ENCODE measurements at places on chromosomes 3 and 15. TPM values are rescaled to one million over a fixed set of nuclear protein-coding genes. Genes with fewer than 3 reads are reported as not detected.
A peak's percentile ranks its signal among the peaks of the same experiment; 100 is the strongest.

DNA sequence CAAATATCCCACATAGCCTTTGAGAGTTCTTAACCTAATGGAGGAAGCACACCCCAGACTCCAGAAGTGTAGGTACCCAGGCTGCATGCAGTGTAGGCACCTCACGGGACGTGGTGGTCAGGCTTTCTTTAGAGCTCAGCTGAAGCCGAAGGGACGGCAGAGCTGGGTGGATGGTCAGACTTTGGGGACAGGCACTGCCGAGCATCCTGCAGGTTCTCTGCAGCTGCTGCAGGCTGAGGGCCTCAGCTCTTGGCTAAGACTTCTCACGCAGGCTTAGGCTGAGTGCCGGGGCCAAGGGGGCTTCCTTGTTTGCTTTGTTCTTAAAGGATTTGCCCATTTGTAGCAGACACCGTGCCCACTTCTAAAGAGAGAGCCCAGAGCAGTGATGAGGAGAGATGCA is 177.0 kb downstream of the RAB11A start:
- no peak for DNase-seq

CSK gene
- total RNA-seq: 38.0 TPM

DNA sequence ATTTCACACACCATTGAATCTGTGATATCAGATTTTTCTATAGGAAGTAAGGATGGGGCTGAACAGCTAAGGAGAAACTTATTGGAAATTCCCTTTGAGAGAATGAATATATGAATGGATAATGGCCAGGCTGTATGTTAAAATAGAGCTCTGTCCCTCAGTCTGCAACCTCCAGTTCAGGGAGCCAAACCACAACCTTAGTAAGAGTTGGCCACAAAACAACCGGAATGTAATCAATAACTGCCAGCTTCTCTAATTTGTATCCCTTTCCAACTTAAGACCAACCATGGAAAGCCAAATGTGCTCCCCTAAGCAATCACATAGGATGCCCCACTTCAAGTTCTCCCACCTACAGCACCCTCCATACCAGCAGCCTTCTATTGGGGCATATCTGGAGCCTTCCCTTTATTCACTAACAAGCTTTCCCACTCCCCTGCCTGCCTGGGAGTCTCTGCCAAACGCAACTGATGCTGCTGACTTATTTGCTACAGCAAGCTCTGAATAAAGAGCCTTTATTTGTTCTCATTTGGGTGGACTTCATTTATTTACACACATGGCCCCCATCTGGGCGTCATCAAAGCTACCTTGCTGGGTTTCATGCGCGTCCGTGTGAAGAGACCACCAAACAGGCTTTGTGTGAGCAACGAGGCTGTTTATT is 75.4 kb upstream of the LARS2 start:
- no peak for DNase-seq

PROS1 gene
- 5.8 TPM for total RNA-seq

GRCh38 chr3:184643442-184643841 is 68.4 kb downstream of the MAGEF1 start:
- DNase-seq: no peak

DNA sequence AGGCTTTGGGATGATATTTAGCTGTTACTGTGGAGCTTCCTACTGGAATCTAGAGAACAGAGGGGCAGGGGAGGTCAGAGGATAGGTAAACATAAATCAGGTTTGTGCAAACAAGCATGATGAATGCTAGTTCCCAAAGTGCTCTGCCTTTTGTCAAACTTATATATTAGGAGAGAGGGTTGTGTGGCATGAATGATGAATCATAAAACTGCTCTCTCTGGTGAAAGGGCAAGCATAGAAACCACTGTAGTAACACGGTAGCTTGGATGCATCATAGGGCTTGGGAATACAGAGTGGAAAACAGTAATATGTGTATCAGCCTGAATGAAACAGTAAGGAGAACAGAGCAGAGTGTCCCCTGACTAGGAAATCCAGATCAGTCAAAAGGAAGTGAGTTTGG is 486.7 kb downstream of the IL5RA start:
- DNase-seq: peak; percentile 2

DNA sequence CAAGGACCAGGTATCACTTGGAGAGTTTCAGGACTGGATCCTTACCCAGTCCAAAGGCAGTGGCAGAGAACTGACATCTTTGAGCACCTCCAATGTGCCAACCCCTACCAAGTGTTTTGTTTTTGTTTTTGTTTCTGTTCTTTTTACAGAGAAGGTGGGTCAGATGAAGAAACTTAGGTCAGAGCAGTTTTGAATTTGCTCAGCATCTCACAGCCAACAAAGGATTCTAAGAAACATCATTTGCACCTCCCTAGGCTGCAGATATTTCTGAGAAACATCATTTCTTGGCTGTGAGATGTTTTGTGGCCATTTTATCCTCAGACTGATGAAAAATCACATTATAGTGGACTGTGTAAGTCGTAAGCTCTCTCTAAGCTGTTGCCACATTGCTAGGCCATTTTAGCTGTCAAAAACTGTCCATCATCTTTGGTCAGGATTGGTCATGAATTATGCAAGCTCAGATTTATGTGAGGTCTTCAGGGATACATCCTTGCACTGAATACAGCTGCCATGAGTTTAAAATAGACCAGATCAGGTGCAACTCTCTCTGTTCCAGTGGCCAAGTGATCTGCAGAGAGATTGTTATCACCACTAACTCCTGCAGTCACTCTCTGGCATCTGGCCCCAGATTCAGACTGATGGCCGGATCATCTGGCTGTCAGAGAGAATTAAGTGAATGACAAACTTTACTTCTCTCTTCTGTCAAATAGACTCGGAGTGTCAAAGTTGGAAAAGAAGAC is 341.5 kb downstream of the EPHB1 start:
- no peak for DNase-seq

DNA sequence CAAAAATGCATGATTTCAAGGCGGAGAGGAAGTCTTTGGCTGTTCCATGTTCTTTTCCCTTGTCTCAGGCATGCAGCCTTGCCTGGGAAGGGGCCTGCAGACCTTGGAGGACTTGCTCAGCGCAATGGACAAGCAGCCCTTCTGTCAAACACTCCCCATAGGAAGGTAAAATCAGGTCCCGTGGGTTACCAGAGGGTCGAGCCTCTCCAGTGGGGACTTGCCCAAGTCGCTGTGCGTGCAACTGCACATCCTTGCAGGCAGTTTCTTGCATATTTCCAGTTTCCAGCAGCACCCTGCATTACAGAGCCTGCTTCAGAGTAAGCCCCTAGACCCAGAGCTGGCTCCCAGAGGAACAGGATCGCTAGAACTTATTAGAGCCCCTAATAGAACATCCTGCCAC is 75.5 kb upstream of the KLF13 start:
- no peak for DNase-seq

SPINT1 gene
- total RNA-seq: 177 TPM

DNA sequence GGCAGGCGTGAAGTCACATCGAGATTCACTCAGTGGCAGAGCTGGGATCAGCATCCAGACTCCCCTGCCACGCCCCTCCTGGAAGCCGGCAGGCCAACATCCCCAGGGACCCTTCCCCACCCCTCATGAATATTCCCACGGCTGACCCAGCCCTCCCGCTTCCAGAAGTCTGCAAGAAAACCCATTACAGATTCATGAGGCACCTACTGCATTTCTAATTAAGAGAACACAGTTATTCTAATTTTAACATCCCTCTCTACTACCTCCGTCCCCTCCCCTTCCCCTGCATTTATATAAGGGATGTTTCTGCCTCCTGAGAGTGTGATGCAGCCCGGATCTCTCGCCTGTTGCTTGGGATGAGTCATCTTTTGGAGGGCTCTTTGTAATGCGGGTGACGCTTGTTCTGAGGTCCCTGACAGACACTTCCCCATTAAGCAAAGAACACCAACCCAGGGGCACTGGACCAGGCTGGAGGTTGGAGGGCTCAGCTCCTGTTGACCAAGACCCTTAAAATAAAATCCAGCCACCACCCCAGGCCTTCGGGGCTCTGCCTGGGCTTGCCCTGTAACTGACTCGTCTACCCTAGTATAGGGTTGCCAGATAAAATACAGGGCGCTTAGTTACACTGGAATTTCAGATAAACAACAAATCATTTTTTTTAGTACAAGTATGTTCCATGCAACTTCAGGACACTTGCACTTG is 118.7 kb downstream of the NUP210 start:
- peak; percentile 82 for DNase-seq

DNA sequence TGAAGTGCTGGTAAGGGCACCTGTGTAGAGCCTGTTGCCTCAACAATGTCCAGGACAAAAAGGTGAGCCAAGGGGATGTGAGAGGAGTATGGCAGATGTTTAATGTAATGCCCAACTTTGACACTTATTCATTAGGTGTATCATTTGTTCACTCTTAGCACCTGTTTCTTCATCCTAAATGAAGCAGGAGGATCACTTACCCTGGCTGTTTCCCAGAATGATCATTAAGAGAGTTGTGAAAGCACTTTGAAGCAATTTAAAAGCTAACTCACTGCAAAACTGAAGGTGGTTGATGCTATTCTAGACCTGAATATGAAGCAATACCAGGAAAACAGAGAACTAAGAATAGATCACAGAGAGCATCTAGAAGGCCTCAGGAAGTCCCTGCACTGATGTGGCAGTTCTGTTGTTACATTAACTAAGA is 3.4 kb upstream of the HHLA2 start:
- DNase-seq: no peak

CRTC3 gene
- 18.8 TPM for total RNA-seq

GRCh38 chr15:66936861-66937582 is 128.4 kb upstream of the SMAD3 start:
- DNase-seq: no peak

GRCh38 chr15:78906316-78906620 is 33.6 kb downstream of the MORF4L1 start:
- peak; percentile 80 for DNase-seq
